ENCODE measurements at places on chromosomes 7 and 10.

- no peak for DNase-seq
These were observed 117.2 kb downstream of the MYOF start for GRCh38 chr10:93364966-93365365.

DNA sequence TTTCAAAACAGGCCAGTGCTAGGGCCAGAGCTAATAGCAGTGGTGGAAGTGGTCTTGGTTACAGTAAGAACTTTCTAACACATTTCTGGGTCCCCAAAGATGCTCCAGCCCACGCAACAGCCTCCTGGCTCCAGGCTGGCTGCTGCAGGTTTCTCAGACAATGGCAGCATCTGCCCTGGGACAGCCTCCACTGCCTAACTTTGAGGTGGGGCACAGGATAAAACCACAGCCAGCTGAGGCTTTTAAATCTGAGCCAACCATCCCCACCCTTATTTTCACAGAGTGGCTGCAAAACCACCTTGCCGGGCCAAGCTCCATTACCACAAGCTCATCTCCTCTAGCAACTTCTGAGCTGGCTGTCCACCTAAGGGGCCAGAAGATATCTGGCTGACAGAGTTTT is 84.8 kb downstream of the FAM53B start:
- no peak for DNase-seq

GRCh38 chr10:4813023-4813422 is 13.0 kb upstream of the AKR1E2 start:
- DNase-seq: no peak

DNA sequence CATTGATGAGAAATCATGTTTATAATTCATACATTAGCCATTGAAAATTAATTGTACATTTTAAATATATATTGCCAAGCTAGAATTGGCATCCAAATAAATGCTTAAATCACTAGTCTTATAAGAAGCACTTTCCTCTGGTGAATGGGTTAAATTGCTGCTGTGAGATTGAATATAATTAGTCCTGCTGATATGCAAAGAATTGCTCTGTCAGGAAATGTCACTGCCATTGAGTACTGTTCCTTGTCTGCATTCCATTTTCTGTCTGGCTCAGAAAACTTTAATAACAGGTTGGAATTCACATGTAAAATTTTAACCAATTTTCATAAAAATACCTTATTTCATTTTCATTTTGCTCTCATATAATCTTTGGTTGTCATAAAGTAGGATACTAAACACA is 589.1 kb downstream of the MAGI2 start:
- DNase-seq: no peak

GRCh38 chr10:132787495-132788179 is 1.7 kb upstream of the NKX6-2 start:
- DNase-seq: no peak

GRCh38 chr7:23333671-23334246 is 34.6 kb downstream of the MALSU1 start:
- DNase-seq: no peak

- DNase-seq: no peak
These were observed 141.7 kb downstream of the SORCS1 start for GRCh38 chr10:107022600-107023354.

DNA sequence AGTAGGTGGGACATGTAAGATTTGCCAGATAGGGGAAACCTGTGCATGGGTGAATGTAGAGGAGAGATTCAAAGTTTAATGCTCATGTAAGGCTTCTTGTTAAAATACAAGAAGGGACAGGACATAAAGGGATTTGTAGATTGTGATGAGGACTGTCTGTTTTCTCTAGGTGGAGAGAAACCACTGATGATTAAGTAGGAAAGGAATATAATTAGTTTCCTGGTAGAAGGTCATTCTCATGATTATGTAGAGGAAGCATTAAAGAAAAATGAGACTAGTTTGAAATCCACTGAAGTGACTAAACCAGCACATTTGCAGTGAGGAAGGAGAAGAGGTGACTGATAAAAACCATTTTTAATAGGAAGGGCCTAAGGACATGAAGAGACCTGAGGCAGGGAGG is 19.6 kb upstream of the MACC1 start:
- DNase-seq: no peak

- no peak for DNase-seq
These were observed 115.1 kb upstream of the NPS start for GRCh38 chr10:127434006-127434405.

DNA sequence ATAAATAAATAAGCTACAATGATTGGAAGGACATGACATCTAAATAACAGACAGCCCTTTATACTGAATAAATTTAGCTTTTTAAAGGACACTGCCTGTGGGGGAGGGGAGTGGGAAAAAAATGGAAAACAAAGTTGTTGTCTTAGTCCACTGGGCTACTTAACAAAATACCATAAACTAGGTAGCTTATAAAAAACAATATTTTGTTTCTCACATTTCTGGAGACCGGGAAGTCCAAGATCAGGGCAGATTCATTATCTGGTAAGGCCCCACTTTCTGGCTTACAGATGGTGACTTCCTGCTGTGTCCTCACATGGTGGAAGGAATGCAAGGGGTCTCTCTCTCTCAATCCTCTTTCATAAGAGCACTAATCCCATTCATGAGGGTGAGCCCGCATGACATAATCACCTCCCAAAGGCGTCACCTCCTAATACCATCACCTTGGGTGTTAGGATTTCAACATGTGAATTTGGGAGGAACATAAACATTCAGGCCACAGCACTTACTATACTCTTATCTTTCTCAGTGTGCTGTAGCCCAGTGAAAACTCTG is 43.0 kb downstream of the DNAJC12 start:
- DNase-seq: no peak

DNA sequence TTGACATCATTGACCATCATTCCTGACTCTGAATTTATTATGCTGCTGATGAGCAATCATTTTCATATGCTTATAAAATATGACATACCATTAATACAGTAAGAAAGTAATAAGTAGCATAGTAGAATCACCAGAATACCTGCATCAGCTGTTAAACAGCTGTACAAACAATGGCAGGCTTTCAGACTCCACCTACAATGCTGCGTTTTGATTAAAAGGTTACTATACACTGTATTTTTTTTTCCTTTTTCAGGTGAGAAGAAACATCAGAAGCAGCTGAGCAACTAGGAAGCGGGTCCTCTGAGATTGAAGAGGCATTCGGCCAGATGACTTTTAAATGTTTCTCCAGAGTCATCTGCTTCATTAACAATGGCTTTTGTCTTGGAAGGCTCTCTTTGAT is 7.1 kb downstream of the ASNS start:
- DNase-seq: no peak

DNA sequence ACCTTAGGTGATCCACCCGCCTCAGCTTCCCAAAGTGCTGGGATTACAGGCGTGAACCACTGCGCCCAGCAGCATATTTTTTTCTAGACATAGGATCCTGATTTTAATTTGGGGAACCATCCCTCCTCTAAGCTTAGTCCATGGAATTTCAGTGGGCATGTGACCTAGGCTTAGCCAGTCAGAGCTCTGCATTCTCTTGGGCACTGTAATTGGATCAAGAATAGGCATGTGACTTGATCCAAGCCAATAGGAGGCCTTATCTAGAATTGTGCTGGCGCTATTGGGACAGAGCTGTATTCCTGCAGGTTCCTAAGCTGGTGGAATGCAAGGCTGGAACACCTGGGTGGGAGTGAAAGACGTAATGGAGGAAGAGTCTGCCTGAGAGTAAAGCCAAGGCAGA is 36.7 kb upstream of the CRTAC1 start:
- DNase-seq: no peak

DNA sequence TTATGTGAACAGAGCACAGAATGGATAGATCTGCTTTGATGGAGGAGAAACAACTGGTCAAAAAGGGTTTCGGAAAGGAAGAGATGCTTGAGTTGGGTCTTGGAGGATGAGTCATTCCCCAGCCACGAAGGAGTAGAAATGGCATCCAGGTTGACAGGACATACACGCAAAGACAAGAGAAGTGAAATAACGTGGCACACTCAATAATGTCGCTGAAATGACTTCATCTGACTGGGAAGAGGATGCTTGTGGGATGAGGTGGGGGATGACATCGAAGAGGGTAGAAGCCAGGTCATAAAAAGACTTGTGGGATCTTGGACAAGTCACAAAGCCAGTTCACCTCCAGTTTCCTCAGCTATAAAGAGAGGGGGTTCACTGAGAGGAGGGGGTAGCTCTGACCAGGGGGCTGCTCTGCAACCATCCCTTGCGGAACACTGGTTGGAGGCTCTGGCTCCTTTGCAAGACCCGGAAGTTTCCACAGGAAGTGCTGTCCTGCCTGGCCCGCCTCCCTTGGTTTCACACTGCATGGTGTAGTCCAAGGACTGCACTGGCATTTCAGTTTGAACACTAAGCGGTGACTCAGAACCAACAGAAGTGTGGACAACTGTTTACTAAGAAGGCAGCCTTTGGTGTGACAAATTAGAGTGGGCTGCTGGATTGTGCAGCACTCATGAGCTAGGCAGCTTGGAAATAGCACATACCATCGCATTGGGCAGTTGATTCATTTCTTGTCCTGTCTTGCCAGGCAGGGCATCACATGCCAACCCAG is 189.9 kb upstream of the ADO start:
- no peak for DNase-seq

- DNase-seq: no peak
These were observed 161.0 kb downstream of the RNF216 start for GRCh38 chr7:5620459-5620881.

GRCh38 chr10:95588025-95588424 is 26.9 kb upstream of the SORBS1 start:
- no peak for DNase-seq

DNA sequence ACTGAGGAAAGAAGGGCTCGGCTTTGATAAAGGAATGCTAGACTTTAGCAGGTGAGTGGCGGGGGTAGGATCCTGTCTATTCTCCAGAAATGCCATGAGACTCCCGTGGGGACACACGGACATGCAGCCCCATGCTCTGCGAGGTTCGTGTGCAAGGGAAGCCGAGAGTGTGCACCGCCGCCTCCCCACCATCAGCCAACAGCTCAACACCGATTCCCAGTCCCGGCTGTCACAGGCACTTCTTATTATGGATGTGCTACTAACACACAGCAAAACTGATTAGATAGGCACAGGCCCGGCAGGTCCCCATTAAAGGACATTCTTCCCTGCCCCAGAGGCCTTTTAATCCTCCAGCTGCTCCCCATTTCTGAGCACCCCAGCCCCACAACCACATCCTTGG is 154.4 kb downstream of the PRKAG2 start:
- no peak for DNase-seq

DNA sequence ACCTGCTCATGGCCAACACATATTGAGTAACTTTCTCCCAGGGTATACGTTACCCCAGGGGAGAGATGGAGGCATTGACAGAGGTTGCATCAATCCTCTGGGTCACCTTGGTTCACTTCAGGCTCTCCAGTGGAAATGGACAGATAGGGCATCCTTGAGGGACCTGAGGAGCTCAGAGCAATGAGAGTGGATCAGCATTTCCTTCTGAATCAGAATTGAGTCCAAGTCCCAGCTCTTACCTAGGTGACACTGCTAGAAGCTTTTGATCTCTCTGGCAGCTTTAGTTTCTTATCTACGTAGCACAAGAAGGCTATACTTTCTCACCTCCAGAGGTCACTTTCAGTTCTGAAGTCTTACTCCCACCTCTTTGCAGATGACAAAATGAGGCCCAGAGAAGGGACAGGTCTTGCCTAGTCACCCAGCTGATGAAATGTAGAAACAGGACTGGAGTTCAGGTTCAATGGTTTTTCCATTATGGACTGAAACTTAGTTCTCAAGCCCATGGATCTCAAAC is 35.2 kb downstream of the PANK1 start:
- DNase-seq: no peak

GRCh38 chr7:130655286-130655685 is 13.3 kb downstream of the COPG2 start:
- no peak for DNase-seq

DNA sequence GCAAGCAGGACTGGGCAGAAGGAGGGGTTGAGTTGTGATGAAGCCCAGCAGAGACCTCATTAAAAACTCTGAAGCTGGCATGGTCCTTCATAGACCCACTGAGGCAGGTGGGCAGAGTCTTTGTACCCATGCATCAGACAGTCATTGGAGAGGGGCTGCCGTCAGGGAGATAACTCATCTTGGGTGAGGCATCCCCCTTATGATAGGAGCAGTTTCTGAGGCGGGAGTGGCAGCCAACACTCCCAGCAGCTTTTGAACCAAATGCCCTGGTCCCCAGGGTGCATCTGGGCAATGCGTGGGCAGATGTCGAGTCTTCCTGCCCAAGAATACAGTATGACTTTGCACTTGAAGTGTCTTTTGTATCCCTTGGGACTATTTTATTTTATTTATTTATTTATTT is 68.1 kb downstream of the HTR5A start:
- no peak for DNase-seq

GRCh38 chr7:50648076-50648475 is 82.9 kb upstream of the DDC start:
- no peak for DNase-seq

GRCh38 chr10:121628859-121629258 is 30.6 kb upstream of the FGFR2 start:
- DNase-seq: no peak

DNA sequence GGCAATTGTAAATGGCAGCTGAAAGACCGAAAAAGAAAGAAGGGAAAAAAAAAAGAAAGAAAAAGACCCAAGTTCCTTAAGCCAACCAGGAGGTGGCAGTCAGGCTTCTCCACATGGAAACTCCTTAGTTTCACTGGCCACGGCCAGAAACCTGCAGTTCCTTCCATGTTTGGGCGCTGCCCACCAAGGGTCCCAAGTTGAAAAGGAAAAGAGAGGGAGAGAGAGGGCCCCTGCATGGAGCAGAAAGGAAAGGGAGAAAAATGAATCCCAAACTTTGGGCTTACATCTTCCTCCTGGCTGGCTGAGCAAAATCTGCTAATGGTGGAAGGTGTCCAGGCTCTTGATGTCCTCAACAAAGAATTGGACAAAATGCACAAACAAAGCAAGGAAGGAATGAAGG is 31.8 kb upstream of the ABCA13 start:
- DNase-seq: no peak

DNA sequence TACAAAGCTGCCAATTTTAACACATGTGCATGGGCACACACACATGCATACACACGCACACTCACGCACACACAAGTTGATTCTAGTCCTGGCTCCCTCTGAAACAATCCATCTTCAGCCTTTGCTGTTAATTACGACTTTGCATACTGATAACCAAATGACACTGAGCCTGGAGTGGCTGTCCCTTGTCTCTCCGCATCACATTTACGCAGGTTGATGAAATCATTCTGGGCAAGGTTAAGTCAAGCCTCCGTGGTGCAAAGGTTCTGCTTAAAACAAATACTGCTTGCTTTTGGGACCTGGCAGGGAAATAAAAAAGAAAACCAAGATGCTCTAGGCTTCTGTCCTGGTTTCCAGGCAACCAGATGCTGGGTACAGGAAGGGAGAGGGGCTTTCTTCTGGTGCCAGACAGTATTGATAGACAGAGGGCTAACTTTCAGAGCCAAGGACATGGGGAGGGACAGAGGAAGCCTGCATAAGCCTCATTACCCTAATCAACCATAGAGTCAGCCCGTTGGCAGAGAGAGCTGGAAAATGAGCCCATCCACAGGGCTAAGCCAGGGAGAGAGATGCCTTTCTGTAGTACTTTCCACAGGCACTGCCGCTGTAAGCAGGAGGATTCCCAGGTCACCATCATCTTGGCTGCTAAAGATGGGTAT is 233.0 kb downstream of the WDR11 start:
- no peak for DNase-seq

GRCh38 chr10:63146503-63146902 is 13.4 kb downstream of the NRBF2 start:
- no peak for DNase-seq

GRCh38 chr10:1485357-1485756 is 252.0 kb downstream of the ADARB2 start:
- no peak for DNase-seq

GRCh38 chr10:97596101-97597082 is 6.9 kb downstream of the C10orf62 start:
- DNase-seq: no peak
